ENCODE measurements at places on chromosomes 7 and 10.

DNA sequence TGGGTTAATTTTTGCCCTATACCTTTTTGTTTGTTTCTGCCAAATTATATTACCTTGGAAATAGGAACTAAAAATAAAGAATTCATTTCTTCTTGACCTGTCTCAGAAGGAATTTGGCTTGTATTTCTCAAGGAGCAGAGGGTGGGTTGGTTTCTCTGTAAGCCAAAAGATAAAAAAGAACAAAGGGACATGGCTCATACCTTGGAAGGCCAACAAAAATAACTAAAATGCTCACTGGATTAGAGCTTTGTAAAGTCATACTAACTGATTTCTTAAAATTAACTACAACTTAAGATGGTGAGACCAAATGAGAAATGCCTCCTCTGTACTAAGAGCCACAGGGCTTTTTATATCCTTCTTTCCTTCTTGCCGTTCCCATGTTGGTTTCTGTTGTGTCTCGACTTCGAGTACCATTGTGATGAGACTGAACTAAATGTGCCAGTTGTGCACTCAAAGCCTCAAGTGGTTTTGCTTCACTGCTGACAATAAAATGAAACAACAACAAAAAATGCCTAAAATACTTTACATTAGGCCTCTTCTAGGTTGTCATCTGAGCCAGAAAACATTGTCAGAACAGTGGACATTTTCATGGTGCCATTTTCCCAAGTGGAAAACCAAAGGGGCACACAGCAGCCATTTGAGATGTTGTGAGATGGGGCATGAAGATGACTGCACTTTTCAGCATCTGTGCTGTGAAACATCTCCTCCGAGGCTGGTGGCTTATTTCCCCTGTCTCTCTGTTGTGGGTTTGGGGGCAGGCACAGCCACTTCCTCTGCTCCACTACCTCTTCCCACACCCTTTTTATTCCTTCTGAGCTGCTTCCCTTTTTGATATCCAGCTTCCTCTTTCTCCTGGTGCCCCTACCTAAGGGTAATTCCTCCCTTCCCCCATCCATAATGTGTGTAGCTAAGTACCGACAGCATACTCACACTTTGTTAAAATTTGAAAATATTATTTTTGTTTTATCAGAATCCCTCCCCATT lies 51.8 kb upstream of the AGR3 start:
- no peak for DNase-seq

DNA sequence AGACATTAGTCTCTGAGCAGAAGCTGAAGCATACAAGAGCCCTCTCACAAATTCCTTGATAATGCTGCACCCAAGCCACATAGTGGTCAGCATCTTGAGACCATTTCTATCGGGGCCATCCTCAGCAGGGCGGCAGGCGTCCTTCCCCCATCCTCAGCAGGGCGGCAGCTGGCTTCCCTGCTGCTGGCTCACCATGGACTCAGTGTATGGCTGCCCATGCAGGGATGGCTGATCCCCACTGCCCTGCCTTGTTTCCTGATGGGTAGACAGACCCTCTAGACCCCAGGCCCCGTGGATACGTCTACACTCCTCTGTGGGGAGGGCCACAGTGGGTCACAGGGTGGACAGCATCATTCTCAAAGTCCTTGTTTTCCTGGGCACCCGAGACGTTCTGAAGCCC lies 406.8 kb downstream of the TCERG1L start:
- no peak for DNase-seq

- DNase-seq, result no peak
Observed at GRCh38 chr10:16986406-16987205, 143.0 kb downstream of the CUBN start.

- DNase-seq, result no peak
Observed at GRCh38 chr10:126421756-126422256, 33.5 kb upstream of the ADAM12 start.

GRCh38 chr7:16061630-16062029 lies 359.7 kb downstream of the CRPPA start:
- DNase-seq, result no peak

DNA sequence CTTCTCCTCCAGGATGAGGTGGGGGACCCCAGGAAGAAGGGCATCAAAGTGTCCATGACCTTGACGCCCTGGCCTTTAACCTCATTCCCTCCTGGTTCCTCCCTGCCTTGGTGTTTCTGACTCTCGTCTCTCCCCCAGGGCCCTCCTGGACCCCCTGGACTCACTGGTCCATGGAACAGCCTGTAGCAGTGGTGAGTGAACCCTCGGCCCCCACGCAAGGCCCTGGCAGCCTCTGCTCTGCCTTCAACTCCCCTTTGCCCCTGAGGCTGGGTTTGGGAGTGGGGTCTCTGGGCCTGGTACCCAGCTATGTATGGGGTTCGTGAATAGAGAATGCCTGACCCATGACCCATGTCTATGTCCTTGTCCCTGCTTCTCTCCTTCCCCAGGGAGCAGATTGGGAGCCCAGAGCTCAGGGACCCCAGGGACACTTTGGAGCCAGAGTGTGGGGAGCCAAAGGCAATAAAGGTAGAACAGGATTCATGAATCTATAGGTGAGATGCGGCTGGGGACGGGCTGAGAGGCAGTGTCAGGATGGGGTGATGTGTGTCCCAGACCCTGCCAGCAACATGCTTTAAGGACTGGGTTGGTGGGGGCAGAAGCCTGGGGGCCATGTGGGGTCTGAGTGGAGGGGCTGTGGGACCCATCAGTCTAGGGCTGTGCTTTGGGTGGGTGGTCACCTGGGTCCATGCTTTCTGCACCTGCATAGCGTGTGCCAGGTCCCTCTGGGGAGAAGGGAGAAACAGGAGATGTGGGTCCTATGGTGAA lies 18.4 kb upstream of the VOPP1 start:
- no peak for DNase-seq

GRCh38 chr10:105356626-105357025 lies 715.5 kb downstream of the SORCS3 start:
- DNase-seq, result no peak

- no peak for DNase-seq
Observed at GRCh38 chr10:118028619-118029018, 18.1 kb downstream of the RAB11FIP2 start.

DNA sequence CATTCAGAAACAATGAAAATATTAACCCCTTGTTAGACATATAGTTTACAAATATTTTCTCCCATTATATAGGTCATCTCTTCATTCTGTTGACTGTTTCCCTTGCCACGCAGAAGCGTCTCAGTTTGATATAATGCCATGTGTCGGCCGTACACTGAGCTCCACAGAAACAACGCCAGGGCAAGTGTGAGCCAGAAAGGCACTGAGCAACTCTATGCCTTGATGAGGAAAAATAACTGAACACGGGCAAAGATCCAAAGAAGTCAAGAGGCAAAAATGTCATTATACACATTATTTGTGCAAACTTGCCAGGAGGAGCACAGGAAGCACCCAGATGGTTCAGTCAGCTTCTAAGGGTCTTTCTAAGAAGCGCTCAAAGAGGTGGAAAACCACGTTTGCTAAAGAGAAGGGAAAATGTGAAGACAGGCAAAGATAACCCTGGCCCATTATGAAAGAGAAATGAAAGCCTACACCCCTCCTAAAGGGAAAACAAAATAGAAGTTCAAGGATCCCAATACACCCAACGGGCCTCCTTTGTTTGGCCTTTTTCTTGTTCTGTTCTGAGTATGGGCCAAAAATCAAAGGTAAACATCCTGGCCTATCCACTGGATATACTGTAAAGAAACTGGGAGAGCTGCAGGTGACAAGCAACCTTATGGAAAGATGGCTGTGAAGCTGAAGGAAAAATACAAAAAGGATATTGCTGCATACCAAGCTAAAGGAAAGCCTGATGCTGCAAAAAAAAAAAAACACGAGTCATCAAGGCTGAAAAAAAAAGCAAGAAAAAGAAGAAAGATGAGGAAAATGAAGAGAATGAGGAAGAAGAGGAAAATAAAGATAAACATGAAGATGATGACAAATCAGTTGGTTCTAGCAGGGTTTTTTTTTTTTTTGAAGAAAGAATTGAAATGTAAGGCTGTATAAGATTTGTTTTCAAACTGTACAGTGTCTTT lies 15.5 kb downstream of the ARHGAP12 start:
- no peak for DNase-seq

DNA sequence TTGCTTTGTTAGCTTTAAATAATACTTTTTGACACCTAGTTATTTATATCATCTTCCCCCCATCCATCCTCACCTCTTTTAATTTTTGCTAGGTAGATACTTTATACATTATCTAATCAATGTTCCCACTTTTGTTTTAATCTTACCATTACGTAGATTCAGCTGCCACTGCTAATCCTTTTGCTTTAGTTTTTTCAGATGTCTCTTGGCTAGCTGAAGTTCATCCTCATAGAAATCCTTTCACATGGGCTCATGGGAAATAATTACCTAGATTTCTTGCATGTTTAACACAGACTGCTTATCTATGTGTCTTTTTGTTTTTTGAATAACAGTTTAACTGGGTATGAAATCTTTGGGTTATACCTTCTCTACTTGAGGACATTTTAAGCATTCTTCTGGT lies 60.1 kb downstream of the ZNRF2 start:
- no peak for DNase-seq

DNA sequence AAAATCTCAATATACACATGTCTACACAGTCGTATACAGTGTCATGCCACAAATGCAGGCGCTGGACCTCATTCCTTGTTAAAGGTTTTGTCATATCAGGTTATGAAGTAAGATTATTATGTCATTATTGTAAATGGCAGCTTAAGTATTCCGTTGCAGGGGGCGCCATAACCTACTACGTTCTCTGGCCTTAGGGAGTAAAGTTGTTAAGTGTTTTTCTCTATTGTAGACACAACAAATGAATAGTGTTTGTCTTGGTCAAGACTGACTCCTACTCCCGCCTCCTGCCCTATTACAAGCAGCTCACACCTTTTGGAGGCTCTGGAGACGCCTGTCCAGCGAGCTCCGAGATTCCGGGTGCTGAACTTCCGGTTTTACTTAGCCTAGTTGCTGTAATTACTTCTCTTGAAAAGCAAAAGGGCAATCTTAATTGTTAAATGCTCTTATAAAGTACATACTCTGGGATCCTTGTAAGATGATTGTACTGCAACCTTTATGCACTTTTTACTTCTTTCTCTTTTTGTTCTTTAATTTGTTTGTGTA lies 994 bp downstream of the GATAD1 start:
- DNase-seq, result peak; percentile 52

GRCh38 chr10:81576336-81576735 lies 298.7 kb upstream of the NRG3 start:
- DNase-seq, result no peak

GRCh38 chr7:3911685-3912084 lies 610.6 kb downstream of the SDK1 start:
- no peak for DNase-seq

- no peak for DNase-seq
Observed at GRCh38 chr7:10773430-10773829, 200.2 kb upstream of the PHF14 start.

GRCh38 chr7:922334-923107 lies 32.0 kb downstream of the ADAP1 start:
- DNase-seq, result peak; percentile 55

GRCh38 chr7:13800694-13801448 lies 188.6 kb downstream of the ETV1 start:
- DNase-seq, result no peak

GRCh38 chr7:83852136-83852535 lies 203.2 kb upstream of the SEMA3E start:
- DNase-seq, result no peak

- no peak for DNase-seq
Observed at GRCh38 chr10:128898133-128898915, 568.7 kb upstream of the MGMT start.

DNA sequence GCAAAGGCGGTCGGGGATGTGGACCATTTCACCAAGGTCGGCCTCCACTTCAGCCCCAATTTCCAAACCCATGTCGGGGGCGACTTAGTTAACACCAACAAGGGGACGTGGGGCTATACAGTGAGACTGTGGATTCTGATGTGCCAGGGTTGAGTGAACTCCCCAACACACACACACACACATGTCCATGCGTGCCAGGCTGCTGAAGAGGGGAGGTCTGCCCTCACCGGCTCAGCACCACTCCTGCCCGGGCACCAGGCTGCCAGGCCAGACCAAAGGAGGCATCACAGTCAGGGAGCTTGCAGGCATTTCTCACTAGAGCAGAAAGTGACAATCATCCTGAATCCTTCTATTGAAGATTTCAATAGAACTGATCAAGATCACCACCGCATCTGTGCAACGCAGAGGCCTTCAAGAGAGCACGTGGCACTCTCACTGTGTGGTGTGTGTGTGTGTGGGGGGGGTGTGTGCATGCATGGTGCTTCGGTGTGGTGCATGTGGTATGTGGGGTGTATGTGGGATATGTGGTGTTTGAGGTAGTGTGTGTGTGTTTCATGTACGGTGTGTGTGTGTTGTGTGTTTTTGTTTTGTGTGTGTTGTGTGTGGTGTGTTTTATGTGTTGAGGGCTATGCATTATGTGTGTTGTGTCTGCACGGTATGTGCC lies 403.5 kb upstream of the RNF32 start:
- DNase-seq, result no peak

DNA sequence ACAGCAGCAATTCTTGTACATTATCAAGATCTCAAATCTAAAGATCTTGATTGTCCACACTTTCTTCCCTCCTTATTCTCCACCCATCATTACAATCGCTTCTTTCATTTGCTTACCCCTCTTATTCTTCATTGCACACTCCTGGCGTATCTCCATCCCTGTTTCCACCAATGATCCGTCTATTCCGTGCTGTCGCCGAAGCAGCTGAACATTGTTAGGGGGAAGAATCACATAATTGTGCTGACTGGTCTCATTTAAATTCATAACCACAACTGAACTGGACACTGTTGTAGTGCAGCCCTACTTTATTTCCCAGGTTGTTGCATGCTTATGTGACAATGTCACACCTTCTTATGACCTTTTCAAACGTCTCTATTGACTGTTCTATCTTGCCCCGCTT lies 18.9 kb upstream of the NRP1 start:
- no peak for DNase-seq

- no peak for DNase-seq
Observed at GRCh38 chr10:104300736-104301292, 31.8 kb downstream of the GSTO2 start.

DNA sequence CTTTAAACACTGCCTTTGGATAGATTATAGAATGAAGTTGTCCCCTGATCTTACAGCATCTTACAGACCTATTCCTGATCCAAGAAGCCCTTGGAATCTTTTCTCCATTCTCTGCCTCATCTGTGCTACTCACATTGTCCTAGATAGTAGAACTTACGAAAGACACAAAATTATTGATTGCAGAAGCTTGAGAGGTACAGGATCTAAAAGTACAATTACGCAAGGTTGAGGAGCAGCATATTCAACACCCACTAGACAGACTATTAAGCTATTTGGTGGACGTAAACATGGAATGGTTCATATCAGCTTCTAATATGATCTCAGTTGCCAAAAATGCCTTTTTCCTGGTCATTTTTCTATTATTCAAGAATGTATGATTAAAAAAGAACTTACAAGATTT lies 90.5 kb upstream of the SEM1 start:
- DNase-seq, result no peak

DNA sequence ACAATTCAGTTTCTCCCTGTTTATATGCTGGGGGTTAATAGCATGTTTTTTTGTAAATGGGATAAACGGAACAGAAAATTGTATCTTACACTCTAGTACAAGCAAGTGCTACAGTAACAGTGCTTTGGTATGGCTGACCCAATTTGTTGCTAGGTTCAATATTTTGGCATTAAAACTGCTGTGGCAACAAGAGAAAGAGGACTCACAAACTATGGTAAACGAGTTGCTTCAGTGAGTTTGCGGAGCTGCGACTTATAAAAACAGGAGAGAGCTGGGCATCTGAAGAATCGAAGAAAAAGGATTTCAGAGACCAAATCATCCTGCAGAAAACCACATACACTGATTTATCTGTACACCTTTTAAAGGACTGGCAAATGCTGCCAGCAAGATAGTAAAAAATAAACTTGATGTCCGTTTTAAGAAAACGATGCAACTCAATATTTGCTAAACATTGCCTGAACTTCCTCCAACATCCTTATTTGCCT lies 2.2 kb downstream of the GLUD1 start:
- DNase-seq, result no peak

- DNase-seq, result no peak
Observed at GRCh38 chr7:97623333-97623732, 108.6 kb upstream of the TAC1 start.
